NCI-H748 treated with DMSO at 0.1 percent for 48 hours (cell line): ENCODE measurements at places on chromosomes 2 and 18.

- no peak for DNase-seq
Observed at GRCh38 chr2:55073000-55073983, 23.0 kb upstream of the RTN4 start.

DNA sequence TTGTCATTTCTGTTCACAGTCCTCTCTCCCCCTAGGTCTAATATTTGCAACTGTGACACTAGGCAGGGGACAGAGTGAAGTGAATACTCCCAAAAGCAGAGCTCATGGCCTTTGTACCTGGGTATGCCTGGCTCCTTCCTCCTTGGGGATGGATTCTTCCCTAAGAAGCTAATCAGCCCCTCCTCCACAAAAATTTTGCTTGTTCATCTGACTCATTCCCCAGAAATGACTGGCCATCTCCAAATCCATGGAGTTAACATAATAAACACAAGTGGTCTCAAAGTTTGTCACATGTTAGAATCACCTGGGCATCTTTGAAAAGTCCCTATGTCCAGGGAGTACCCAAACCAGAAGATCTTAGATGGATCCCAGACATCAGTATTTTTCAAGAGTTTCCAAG lies 65.3 kb downstream of the SUCLG1 start:
- DNase-seq, result no peak

DNA sequence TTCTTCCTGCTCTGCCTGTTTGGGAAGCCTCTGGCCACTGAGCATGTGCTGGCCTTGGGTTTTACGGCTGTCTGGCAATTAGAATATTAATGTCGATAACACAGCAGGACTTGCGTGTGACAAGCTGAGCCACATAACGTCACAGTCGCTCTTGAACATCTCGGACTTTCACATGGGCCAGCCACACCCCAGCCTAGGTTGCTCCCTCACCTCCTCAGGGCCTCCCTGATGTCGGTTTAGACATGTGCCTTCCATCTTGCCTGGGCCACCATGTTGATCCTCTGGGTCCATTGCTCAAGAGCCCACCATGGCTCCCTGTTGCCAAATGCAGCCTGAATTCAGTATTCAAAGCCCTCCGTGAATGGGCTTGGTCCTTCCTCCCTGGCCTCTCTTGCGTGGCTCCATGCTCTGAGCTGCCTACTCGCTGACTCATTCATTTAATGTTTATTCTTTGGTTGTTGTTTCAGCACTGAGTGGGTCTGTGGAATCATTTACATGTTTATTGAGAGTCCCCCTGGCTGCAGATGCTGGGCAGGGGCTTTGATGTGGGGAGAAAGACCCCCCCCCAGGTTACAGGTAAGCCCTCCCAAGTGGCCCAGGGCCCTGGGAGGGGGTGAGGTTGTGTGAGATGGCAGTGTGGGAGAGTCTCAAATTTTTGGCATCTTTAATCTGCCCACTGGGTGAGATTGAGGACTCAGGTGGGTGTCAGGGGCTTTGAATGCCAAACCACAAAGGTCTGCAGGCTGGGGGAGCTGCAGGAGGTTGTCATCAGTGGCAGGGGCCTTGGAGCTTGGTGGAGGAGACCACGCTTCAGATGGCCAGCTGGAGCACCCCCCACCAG lies 62.0 kb downstream of the ODC1 start:
- DNase-seq, result no peak

- DNase-seq, result no peak
Observed at GRCh38 chr2:240997141-240997855, 1.1 kb upstream of the SNED1 start.
